Regular cardiac myocyte (primary cell): ENCODE measurements at places on chromosomes 16 and 17. TPM values are rescaled to one million over a fixed set of nuclear protein-coding genes. Genes with fewer than 3 reads are reported as not detected.

JPH3 gene
- total RNA-seq, result under 0.01 TPM in 1 of 2 replicates, not detected in the other

HS3ST3A1 gene
- 4.8 and 12.7 TPM in 2 replicates for total RNA-seq

TEX14 gene
- under 0.01 TPM in 2 replicates for total RNA-seq

CACNA1G gene
- under 0.01 TPM in 2 replicates for total RNA-seq

CHRNE gene
- 0.19 and 0.56 TPM in 2 replicates for total RNA-seq

CCDC102A gene
- total RNA-seq, result 12.7 and 20.3 TPM in 2 replicates

DNAI2 gene
- total RNA-seq, result not detected in 2 replicates

CNTROB gene
- total RNA-seq, result 18.0 and 27.6 TPM in 2 replicates

ZNF469 gene
- 1.3 and 2.8 TPM in 2 replicates for total RNA-seq

PYDC1 gene
- total RNA-seq, result not detected in 2 replicates

ZFPM1 gene
- 2.0 and 3.3 TPM in 2 replicates for total RNA-seq

NKD1 gene
- total RNA-seq, result under 0.01 TPM in 1 of 2 replicates, not detected in the other

PKMYT1 gene
- total RNA-seq, result 0.56 and 12.8 TPM in 2 replicates

MMP15 gene
- 3.1 and 3.5 TPM in 2 replicates for total RNA-seq

SLC52A1 gene
- total RNA-seq, result 0.28 TPM in 1 of 2 replicates, not detected in the other

ABCC11 gene
- 0.38 and 0.56 TPM in 2 replicates for total RNA-seq

TP53TG3C gene
- total RNA-seq, result 0.19 and 1.4 TPM in 2 replicates

PDPK1 gene
- total RNA-seq, result 16.9 and 22.8 TPM in 2 replicates

FBXW10 gene
- 0.28 TPM in 1 of 2 replicates, not detected in the other for total RNA-seq

MYO18A gene
- 39.1 and 58.6 TPM in 2 replicates for total RNA-seq

CEP295NL gene
- 1.3 and 1.4 TPM in 2 replicates for total RNA-seq

NT5M gene
- total RNA-seq, result 0.96 and 2.5 TPM in 2 replicates

ZNF768 gene
- 18.0 and 19.4 TPM in 2 replicates for total RNA-seq

KRTAP9-1 gene
- total RNA-seq, result not detected in 2 replicates
